ENCODE measurements at places on chromosomes 11 and 22.
A peak's percentile ranks its signal among the peaks of the same experiment; 100 is the strongest.

DNA sequence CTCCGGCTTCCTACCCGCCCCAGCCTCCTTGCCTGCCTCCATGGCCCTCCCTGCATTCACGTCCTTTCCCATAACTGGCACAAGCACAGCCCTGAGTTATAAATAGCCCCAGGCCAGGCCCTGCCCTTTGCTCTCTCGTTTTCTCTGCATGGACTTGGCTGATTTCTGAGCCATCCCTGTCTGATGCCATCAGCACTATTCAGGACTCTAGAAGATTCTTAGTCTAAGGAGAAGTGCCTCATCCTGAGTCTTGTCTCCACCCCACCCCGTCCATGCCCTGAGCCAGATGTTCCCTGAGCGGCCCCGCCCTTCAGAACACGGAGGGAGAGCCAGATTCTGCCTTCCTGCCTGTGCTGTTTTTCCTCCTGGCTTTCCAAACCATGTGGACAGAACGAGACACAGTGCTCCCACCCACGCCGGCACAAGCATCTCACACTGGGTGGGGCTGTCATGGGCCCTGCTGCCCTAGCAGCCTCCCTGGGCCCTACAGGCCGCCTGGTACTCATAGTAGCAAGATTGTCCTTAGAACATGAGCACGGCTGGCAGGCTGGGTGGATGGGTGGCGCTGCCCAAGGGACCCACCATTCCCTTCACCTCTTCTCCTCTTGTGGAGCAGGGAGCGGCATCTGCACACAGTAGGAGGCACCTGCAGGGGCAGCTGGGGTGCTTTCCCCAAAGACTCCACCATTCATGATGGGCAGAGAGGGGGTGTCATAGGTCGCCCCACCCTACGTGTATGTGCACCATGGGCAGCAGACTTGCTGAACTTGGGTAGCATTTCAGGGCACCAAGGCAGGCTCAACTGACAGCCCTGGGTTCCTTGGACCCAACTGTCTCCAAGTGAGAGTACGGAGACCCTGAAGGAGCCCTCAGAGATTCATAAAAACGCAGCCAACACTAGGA lies 76.9 kb downstream of the BCR start:
- no peak for DNase-seq

GRCh38 chr11:31301549-31302510 lies 67.7 kb downstream of the DCDC1 start:
- DNase-seq = no peak

- DNase-seq = no peak
Measured at GRCh38 chr11:76266286-76267100, 60.2 kb upstream of the WNT11 start.

- no peak for DNase-seq
Measured at GRCh38 chr11:126929179-126930061, 71.2 kb downstream of the KIRREL3 start.

DNA sequence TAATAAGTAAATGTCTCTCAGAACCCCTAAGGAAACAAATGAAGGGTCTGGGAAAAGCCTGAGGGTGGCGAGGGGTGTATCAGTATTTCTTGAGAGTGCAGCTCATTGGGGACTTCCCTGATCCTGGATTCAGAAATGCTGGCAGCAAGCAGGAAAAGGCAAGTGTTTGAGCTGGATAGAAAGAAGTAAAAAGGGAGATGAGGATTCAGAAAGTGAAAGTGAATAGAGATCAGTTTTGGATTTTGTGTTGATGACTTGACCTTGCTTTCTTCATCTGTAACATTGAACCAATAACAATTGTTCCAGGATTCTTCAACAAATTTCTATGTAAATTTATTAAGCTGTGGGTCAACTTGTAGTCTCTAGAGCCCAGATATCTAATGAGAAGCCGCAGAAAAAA lies 66.9 kb upstream of the CTSC start:
- DNase-seq = no peak

GRCh38 chr11:119484741-119485605 lies 62.0 kb upstream of the THY1 start:
- peak; percentile 39 for DNase-seq

DNA sequence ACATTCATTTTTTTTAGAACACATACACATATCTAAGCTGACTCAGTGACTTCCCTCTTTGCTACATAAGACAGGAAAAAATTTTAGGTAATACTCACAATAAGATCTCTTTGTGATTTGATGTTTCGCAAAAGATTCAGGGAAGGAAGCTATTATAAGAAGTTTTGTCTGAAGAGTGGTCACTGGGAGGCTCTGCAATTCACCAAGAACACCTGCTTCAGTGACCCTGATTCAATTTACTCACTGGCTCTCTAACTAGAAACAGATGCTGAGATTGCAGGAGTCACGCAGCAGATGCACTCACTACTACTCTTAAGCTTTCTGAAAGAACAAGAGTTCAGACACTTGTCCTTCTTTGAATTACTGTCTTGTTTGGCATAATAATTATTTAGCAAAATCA lies 193.6 kb upstream of the DDI1 start:
- DNase-seq = no peak

- no peak for DNase-seq
Measured at GRCh38 chr22:47928631-47929030, 1166.2 kb downstream of the TBC1D22A start.

- DNase-seq = no peak
Measured at GRCh38 chr11:13174090-13174489, 103.5 kb upstream of the BMAL1 start.

DNA sequence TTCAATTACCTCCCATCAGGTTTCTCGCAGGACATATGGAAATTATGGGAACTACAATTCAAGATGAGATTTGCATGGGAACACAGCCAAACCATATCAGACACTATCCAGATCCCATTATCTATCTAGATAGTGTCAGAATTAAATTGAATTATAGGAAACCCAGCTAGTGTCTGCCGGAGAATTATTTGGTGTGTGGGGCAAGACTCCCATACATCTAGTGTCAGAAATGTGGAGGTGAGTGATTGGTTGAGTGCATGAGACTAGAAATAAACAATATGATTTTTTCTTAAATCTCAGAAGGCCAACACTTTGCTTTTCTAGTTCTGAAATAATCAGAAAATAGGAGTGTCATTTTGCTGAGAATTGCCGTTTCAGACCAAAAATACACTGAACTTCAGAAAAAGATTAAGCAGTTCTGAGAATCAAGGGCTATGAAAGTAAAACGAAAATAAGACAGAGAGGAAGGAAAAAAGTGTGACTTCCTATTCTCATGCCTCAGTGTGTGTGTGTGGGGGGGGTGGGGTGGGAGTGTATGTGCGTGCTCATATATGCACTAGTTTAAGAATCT lies 21.3 kb downstream of the CASP12 start:
- no peak for DNase-seq

DNA sequence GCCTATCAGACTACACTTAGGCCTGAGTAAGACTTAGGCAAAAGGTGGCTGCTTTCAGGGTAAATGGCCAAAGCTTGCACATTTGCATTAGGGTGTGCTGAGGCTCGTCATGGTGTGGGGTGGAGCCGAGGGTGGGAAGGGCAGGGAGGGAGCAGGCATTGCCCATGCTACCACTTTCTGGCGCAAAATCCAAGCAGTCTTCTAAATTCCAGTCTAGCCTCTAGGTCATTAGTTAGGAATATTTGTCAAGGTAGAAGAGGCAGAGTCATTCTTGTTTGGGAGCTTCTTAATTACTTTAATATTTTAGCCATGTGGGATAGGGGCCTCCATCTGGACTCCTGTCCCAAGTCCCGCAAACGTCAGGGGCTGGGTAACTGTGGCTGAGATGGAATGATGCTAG lies 28.6 kb downstream of the SCUBE1 start:
- no peak for DNase-seq

GRCh38 chr22:29302681-29303465 lies 3.6 kb upstream of the GAS2L1 start:
- DNase-seq = no peak

GRCh38 chr11:129061492-129062230 lies 119.0 kb upstream of the TP53AIP1 start:
- DNase-seq = no peak

GRCh38 chr11:46555267-46556054 lies 38.4 kb downstream of the AMBRA1 start:
- DNase-seq = no peak

- no peak for DNase-seq
Measured at GRCh38 chr11:80586464-80586863, 1145.6 kb upstream of the TENM4 start.

GRCh38 chr11:94525546-94526324 lies 13.5 kb downstream of the C11orf97 start:
- peak; percentile 52 for DNase-seq

GRCh38 chr11:97909614-97910399 lies 1110.9 kb upstream of the CNTN5 start:
- no peak for DNase-seq

DNA sequence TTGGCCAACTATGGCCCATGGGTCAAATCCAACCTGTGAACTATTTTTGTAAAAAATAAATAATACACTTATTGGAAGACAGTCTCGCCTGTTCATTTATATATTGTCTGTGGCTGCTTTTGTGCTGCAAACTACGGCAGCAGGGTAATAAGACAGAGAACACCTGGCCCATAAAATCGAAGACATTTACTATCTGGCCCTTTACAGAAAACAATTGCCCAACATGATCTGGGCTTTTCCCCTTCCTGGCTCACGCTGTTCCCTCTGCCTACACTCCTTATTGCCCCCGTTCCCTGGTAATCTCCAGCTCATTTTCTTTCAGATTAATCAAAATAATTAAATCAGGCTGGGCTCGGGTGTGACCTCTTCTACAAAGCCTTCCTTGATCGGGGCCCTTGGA lies 5.6 kb downstream of the PLAAT2 start:
- DNase-seq = no peak

DNA sequence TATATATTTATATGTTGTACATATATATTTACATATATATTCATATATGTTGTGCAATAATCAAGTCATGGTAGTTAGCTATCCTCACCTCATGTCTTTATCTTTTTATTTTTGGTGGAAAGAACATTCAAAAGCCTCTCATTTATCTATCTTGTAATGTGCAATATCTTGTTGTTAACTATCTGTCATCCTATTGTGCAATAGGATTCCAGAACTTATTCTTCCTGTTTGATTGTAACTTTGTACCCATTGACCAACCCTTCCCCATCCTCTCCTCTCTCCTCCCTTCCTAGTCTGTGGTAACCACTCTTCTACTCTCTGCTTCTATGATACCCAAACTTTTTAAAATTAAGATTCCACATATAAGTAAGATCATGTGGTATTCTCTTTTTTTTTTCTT lies 115.6 kb upstream of the PDGFD start:
- DNase-seq = no peak

GRCh38 chr11:114832532-114833125 lies 154.3 kb downstream of the NXPE2 start:
- DNase-seq = no peak

GRCh38 chr11:34585735-34586487 lies 35.0 kb upstream of the EHF start:
- peak; percentile 61 for DNase-seq

Data from K562 (cell line).